ENCODE measurements at places on chromosomes 1 and 21.
A peak's percentile ranks its signal among the peaks of the same experiment; 100 is the strongest.

DNA sequence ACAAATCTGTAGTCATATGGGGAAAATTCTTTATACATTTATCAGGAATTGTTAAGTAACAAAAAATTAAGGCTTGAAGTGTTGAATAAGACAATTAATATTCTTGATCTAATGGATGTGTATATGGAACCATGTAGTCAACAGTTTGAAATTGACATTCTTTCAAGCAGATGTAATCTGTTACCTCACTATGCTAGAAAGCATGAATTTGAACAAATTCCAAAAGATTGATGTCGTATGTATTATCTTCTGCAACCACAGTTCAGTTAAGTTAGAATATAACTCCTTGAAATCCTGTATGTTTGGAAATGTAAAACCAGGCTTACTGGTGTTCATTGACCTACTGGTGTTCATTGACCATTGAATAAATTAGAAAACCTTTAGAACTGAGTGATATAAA, 16.1 kb downstream of the CCDC18 start:
- no peak for DNase-seq

- DNase-seq, result peak; percentile 58
Measured at GRCh38 chr1:203166192-203166940, 9.3 kb downstream of the MYBPH start.

GRCh38 chr21:17351766-17352165, 161.1 kb upstream of the CXADR start:
- no peak for DNase-seq

- peak; percentile 60 for DNase-seq
Measured at GRCh38 chr1:212237651-212238050, 47.6 kb upstream of the PPP2R5A start.

GRCh38 chr1:19464696-19465095, 20.6 kb downstream of the CAPZB start:
- no peak for DNase-seq

DNA sequence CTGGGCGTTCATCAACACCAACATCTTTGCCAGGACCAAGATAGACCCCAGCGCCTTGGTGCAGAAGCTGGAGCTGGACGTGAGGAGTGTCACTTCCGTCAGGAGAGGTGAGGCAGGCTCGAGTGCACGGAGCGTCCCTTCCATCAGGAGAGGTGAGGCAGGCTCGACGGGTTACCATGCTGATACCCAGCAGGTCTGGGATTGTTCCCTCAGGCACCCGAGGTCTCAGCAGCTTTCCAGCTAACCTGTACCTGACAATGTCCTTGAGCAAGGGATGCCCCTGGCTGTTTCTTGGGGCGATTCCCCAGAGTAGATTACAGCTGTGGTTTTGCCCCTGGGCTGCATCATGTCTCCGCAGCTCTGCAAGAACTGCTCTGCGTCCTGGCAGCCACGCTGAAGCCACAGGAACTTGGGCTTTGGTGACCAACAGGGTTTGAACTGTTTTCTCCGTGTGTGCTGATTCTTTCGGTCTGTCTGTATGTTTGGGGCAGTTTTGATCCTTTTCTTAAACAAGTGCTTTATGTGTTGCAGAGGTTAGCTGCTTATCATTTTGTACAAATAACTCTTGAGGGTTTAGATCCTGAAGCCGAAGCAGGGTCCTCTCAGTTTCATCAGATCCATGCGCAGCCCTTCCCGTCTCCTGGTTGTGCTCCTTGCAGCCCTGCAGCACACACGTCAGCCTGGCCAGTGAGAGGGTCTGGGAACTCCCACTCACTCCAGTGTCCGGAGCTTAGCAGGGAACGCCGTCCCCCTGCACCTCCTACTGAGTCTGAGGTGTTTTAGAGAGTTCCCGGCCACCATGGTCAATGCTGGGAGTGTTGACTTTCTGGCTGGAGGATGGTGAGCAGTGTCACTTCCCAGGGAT, 4.1 kb downstream of the SLX9 start:
- DNase-seq, result no peak

- peak; percentile 39 for DNase-seq
Measured at GRCh38 chr1:26391450-26391849, 18.9 kb upstream of the ZNF683 start.

DNA sequence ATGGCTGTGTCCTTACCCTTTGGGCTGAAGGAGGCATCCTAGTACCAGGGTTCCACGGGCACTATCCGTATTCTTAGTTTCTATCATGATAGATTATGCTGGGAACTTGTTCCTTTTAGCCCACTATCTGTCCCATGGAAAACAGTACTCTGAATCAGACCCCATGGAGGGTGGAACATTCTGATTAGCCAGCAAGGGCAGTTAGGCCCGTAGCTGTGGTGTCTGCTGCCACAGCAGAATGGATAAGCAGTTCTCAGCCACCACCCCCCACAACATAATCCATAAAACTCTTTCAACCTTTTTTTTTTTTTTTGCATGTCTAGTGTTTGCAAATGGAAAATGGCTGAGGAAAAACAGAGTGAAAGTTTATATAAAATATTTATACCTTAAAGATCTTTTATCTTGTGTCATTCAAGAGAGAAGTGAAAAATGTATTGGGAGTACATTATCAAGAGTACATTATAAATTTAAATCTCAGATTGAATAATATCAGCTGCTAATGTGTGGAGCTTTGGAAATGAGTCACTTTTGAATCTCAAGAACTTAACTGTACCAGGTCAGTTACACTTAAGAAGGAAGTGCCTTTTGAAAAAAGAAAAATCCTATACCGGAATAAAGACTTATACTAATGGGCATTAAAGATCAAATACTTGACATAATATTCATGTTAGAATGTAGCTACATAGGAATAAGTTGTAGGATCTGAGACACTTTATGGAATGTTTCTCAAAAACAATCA, 80.3 kb downstream of the NFIA start:
- DNase-seq, result no peak
